ENCODE measurements at places on chromosomes 2 and 18.

- DNase-seq = no peak
Observed at GRCh38 chr2:132731441-132731840, 61.4 kb upstream of the LYPD1 start.

DNA sequence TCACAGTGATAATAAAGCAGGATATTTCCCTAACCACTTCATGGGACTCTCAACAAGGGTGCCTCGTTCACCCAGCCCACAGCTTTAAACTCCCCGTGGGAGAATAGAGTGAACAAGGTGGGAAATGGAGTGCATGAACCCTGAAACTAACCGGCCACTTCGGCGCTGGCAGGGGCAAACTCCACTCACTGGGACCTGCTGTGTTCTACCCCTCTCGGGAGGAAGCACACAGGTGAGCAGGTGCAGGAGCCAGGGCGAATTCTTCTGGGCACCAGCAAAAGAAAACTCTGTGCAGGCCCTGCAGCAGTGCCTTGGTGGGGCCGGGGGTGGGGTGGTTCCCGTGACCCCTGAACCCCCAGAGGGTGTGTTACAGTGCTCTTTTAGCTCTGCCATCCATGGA, 2029.1 kb upstream of the LRRTM1 start:
- no peak for DNase-seq

DNA sequence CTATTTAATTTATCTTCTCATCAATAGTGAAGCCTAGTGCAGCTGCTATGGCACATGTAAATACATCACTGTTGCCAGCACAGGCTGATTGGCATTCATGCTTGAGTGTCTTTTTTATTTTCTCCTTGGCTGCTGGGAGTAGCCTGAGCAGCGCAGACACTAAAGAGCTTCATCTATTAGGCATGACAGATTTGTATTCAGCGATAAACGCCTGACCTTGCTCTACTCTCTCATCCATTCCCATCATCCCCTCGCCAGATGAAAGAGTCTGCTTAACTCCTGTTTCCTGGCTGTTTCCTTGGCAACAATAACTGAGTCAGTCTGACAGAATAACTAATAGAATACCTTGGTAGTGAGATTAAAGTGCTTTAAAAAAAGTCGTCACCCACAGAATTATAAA, 753.6 kb downstream of the DCC start:
- no peak for DNase-seq

DNA sequence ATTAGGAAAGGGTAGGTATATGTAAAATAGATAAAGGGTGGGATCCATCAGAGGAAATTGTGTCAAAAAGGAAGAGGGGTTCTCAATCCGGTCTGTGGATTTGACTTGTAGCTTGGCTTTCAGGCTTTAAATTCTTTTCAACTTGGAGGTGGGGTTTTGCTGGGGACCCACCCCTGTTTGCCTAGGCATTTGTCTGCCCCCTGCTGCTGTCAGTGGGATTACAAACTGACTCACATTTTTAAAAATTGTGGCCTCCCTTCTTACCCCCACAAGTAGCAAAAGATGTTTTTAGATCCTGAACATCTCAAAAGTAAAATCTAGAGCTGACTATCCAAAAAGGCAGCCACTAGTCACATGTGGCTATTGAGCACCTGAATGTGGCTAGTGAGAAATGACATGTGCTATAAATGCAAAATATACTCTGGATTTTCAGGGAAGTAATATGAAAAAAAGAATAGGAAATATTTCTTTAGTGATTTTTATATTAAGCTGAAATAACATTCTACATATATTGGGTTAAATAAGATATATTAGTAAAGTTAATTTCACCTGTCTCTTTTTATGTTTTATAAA, 178.9 kb downstream of the GFPT1 start:
- DNase-seq = no peak

DNA sequence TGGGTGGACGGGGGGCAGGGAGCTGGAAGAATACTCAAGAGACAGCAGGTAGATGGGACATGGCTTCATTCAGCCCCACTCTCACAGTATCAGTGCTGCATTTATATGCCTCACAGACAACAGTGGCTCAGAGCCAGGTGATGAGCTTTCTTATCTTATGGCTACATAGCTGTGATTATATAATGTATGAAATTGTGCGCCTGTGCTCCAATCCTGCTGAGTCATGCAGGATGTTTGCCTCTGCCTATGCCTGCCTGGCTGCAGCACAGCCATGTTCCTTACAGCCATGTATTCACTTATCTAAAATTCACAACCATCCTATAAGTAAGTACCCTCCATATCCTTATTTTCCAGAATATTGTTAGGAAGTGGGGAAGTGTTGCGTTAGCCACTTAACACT, 37.7 kb upstream of the RNF103 start:
- no peak for DNase-seq

DNA sequence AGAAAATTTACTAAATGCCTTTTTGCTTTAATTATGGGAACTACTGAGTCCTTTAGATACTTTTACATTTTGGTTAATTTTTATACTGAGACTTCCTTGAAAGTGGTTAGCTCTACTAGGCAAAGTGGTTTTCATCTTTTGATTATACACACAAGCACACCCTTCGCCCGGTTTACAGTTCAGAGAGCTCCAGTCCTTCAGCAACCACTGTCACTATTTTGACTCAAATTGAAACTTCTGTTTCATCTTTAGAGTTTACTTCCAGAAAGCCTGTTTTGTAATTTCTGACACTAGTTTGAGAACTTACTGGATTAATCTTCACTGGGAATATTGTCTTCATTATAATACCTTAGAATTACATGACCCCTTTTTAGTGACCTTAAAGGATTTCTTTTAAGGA, 140.3 kb upstream of the FOSL2 start:
- DNase-seq = no peak

DNA sequence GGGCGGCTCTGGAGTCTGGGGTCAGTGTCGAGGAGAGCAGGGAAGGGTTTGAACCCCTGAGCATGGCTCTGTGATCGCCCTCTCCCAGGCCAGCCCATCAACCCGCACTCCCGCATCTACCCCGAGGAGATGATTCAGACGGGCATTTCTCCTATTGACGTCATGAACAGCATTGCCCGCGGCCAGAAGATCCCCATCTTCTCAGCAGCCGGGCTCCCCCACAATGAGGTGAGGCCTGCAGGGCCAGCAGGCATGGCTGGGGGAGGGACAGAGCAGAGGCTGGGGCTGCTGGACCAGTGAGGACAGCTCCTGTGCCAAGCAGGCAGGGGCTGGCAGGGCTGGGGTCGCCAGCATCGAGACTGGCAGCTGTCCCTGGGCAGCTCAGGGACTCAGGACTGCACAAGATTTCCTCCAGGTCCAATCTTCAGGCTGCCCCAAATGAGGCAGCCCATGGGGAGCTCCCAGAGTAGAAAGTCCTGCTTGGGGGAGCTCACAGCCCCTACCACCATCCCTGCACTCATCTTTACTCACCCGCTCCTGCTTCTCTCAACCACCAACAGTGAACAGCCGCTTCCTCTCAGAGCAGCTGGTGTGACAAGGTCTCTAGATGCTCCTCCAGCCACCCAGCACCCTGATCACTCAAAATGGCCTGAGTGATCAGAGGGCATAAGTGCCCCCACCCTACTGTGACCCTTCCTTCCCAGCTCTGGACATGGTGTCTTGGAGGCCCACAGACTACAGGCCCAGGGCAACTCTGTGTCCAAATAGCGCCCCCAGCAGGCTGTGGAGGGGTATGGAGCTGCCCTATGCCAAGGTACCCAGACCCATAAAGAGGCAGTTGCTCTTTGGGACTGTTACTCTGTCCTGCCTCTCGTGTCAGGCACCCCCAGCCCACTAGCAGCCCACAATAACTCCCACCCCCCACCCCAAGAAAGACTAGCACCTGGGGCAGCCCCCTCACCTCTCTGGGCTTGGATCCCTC, 18.3 kb upstream of the ANKRD53 start:
- no peak for DNase-seq

- no peak for DNase-seq
Observed at GRCh38 chr2:121898483-121898882, 143.0 kb downstream of the TSN start.

DNA sequence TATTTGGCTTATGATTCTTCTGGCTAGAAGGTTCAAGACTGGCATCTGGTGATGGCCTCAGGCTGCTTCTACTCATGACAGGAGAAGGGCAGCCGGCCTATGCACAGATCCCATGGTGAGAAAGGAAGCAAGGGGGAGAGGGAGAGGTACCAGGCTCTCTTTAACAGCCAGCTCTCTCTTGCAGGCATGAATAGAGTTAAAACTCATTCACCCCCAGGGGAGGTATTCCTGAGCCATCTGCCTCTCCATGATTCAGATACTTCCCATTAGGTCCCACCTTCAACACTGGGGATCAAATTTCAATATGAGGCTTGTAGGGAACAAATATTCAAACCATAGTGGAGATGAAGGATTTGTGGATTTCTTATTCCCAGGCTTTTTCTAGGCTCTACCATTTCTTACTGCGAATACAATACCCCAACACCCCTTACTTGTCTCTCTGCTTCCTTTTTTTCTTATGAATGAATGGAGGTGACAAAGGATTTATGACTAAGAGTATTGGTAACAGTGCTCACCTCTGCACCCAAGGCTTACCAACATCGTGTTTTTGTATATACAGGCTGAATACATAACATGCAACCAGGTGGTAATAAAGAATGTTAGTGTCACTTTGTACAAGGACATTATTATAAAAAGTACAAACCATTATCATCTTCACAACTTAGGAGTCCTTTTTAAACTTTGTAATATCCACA, 454.6 kb upstream of the TRIB2 start:
- DNase-seq = no peak

- DNase-seq = no peak
Observed at GRCh38 chr18:50231621-50232020, 34.7 kb downstream of the CFAP53 start.

DNA sequence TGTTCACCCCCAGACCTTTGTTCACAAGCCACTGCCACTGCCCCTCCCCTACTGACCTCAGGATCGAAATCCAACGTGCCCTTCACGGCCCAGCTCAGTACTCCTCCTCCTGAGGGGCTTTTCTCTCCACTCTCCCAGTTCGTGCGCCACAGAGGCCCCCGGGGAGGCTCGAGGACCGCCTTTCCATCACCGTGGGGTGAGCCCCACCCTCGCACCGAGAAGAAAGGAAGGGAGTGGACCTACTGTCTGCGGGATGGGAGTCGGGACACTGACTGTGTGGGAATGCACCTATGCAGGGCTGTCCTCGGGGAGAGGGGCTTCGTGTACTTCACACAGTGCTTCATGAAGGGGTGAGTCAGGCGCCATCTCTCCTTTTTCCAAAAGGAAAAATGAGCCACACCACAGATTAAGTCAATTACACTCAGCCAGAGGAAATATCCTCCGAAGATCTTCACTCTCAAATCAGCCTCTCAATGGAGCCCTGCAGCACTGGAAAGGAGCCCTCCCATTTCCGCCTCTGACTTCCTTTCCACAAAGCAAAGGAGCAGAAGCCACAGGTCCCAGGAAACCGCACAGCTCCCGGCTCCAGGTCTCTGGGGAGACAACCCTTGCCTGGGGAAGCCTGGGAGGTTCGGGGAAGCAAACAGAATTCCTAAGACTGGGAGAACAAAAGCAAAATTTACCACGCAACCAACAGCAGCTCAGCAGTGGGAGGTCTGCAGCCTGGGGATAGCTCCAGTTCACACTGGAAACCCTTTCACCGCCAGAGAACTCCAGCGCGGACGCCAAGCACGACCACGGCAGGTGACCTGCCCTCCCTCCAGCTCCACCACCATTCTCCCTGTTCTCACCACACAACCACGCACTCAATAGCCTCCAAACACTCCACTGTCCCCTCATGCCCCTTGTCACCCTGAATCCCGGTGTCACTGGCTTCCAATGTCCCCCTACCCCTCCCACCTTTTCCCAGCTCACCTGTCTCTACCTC, 21.6 kb downstream of the ADCY3 start:
- no peak for DNase-seq

- no peak for DNase-seq
Observed at GRCh38 chr2:105928563-105928962, 183.9 kb downstream of the NCK2 start.

GRCh38 chr2:88747990-88748389, 56.5 kb downstream of the RPIA start:
- no peak for DNase-seq

- DNase-seq = no peak
Observed at GRCh38 chr2:38658613-38659012, 7.3 kb upstream of the GALM start.

DNA sequence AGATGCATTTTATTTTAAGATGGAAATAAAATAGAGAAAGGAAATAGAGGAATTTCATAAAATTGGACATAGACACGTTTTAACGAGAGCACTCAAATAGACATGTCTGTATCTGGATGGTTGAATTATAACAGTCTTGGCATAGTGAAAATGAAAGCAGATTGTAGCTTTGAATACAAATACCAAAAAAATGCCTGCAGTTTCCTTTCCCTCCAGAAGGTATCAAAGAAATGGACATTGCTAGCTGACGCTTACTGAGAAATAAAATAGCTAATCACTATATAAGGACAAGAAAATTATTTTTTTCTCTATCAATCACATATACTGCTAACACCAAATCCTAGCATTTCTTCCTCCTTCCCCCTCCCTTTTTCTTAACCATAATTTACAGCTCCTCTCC, 11.4 kb upstream of the MAPRE2 start:
- DNase-seq = no peak

DNA sequence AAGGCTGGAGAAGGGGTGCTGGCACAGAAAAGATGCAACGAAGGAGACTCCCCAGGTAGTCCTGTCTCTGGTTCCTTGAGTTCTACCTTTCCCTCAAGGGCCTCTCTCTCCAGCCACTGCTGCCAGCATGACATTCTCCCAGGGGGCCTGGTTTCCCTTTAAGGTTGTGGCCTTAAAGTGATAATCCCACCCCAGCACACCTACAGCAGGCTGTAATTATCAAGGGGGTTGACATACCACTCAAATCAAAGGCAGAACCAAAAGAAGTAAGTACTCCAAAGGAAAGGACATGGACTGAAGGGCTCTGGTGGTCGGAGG, 127.4 kb upstream of the MSH6 start:
- DNase-seq = no peak

DNA sequence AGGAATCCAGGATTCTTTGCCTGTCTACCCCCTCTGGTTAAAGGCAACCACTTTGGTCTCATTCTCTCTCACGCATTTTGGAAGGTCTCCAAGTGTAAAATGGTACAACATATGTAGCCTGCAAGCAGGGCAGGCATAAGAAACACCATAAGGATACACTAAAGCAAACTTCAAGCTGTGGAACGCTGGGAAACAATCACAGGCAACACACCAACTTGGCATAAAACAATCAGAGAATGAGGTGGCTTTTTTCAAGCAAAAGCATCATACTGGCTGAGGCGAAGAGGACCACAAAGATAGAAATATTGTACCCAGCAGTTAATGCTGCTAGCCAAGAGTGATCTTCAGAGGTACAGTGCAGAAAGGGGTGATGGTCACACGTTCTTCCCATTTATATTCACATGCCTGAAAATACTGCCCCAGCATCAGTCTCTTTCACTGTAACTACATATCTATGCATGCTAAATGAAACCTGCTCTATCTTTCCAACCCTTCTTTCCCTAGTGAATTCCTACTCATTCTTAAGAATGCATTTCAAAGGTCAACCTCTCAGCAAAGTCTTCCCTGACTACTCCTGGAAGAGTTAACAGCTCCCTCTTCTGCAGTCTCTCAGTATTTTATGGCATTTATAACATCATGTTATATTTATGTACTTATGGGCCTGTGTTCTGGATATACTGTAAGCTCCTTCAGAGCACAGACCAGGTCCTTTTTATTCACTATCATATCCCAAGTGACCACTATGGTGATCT, 71.9 kb upstream of the GALNT5 start:
- DNase-seq = no peak

All from hippocampal formation (tissue), 2 donors.